NCI-H1092 treated with DMSO at 0.1 percent for 48 hours (cell line): ENCODE measurements at places on chromosomes 7 and 10.
A peak's percentile ranks its signal among the peaks of the same experiment; 100 is the strongest.

- DNase-seq: no peak
These were observed 132.6 kb downstream of the CUL2 start for GRCh38 chr10:34957531-34957930.

GRCh38 chr10:35641676-35642034 is 441 bp downstream of the FZD8 start:
- DNase-seq: peak; percentile 2

DNA sequence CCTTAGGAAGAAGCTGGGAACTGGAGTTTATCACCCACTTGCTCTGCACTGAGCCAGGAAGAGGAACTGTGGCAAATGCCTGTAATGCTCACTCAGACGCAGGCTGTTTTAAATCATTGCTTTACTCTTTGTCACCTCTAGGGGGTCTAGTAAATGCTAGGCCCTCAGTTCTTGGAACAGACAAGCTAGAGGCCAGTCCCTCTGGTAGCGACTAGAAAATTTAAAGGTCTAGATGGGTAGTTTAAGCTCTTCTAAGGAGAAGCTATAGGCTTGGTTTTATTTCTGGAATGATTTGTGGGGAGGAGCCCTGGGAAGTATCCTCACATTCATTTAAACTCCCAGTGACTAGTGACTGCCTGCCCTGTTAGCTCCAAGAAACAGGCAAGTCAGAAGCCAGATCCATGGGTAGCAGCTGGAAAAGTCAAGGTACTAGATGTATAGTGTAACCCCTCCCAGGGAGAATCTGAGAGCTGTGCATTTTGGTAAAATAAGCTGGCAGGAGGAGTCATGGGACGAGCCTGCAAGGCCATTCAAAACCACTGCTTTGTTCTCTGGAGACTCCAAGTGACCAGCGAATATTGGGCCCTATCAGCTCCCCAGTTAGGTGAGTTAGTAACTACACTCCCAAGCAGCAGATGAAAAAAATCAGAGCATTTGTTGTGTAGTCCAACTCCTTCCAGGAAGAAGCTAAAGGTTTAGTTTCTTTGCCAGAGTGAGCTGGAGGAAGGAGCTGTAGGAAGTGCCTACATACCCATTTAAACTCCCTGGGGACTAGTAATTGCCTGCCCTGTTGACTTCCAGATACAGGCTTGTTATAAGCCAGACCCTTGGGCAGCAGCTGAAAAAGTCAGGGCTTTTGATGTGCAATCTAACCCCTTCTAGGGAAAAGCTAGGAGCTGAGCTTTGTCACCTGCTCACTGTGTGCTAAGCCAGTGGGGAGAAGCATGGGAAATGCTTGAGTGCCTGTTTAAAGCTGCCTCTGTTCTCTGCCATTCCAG is 68.9 kb downstream of the DYNC1I1 start:
- DNase-seq: peak; percentile 11

GRCh38 chr10:38146579-38147333 is 52.6 kb downstream of the ZNF37A start:
- no peak for DNase-seq

GRCh38 chr10:51251110-51251509 is 176.8 kb downstream of the PRKG1 start:
- no peak for DNase-seq

DNA sequence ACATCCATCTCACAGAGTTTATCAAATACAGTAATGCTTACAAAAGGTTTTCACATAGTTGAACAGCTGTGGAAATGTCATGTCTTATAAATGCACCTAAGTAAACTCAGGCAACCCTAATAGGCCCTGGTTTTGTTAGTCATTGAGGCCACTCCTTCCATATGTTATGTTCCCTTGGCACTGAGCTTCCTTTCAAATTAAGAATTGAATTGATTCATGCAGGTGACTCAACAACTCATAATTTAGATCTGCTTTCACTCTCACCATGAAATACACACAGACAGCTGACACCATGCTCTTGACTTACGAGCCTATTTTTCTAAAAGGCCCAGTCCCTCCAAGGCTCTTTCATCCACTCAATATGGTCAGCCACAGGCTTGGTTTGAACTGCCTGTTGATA is 476.9 kb downstream of the KCNMA1 start:
- DNase-seq: peak; percentile 90

DNA sequence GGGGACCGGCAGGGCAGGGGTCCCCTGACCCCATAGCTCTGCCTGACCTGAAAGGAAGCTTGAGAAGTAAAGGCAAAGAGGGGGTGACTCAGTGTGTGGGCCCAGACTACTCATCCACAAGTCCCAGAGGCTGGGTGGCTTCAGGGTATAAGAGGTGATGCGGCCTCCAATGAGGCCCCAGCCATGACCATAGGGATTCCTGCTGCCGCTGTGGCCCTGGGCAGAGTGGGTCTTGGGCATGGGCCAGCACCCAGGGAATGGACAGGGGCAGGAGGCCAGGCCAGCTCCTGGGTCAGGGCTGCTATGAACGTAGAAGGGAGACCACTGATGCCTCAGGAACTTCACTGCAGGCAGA is 64.4 kb upstream of the EBF3 start:
- DNase-seq: no peak

DNA sequence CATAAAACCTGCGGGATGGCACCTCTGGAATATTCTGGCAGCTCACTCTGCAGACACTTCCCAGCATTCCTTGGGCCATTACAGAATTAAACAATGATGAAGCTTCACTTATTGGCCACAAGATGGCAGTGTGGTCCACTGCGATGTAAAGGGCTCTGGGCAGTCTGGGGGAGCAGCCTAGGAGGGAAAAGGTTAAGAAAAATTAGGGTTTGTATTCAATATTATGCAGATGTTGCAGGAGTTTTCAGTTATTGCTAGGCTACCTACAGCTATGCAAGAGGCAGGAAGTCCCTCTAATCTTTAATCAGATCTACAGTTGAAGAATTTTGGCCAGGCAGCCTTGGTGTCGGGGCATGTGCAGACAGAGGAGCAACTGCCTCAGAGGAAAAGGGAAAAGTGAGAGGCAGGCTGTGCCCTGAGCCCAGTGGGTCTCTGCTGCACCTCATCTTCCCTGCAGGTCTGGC is 233.2 kb upstream of the PRSS1 start:
- peak; percentile 46 for DNase-seq

GRCh38 chr7:20597339-20597738 is 18.1 kb upstream of the ABCB5 start:
- DNase-seq: no peak

DNA sequence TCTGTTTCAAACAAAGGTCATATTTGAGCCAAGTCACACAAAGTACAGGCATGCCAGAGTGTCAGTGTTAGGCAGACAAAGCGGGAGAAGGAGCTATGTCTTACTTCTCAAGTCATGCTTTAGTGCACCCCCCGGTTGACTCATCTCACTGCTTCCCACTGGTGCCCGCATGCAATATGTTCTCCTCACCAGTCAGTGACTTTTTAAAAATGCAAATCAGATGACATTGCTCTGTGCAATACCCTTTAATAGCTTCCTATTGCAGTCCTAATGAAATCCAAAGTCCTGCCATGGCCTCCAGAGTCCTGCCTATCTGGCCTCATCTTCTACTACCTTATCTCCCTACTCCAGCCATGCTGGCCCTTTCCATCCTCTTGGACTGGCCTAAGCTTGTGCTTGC is 429.1 kb downstream of the ACTR3B start:
- DNase-seq: no peak

- DNase-seq: no peak
These were observed 35.3 kb downstream of the SAMD8 start for GRCh38 chr10:75146780-75147179.

DNA sequence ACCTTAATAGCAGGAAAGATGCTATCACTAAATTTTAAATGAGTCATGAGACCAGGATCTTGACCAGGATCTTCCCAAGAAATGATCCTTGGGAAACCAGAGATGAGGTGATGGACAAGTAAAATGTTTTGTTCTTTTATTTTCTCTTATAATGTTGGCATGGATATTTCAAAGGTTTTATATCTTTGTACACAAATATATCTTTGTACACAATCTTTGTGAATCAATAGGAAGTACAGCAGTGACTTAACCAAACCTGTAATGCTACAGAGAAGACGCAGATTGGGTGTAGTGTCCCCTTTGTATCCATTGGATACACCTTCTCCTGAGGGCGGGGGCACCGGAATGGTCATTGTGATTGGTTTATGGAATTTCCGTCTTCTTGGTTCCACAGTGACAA is 180.1 kb upstream of the CCDC6 start:
- DNase-seq: no peak

- DNase-seq: no peak
These were observed 98.6 kb downstream of the ELMO1 start for GRCh38 chr7:37349979-37350590.

DNA sequence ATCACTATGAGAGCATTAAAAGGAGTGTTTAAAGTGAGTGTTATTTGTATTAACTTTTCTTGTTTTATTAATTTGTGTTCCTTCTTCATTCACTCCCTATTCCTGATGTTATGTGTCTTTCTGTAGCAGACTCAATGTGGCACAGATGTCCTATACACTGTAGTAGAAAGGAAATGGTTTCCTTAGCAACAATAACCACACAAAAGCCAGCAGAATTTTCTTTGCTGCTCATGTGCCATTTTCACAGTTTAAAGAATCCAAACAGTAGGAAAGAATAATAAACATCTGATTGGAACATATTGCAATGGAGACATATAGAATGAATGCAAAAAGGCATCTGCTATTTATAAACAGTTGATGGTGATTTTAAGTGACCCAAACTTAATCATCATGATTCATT is 763.6 kb downstream of the PHTF2 start:
- DNase-seq: no peak

- DNase-seq: no peak
These were observed 88.6 kb downstream of the USP6NL start for GRCh38 chr10:11522821-11523245.

GRCh38 chr10:95832216-95833041 is 75.3 kb upstream of the CC2D2B start:
- no peak for DNase-seq

DNA sequence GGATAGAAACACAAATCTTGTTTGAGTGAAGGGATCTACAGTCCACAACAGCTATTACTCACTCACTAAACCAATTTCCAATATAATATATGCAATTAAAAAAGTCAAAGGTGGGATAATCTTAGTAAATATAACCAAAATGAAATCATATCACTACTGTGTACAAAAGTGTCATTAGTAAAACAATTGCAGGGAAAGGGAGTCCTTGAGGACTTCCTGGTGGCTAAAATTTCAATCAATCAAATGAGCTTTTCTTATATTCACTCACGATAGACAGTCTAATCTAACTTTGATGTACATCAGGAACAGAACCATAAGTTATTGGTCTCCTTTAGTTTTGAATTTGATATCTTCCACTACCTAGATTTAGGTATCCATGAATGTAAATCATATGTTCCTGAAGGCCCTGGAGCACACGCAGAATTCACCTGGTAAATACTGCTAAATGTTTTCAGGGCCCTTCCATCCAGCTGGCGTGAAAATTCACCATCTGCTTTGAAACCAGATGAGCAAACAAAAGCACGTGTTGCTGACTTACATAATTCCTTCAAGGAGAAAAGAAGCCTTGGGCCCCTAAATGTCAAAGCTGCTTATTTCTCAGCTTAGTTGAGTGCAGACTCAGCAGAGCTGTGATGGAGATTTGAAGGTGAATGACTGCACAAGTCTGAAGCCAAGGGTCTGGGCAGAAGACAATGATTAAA is 159.3 kb upstream of the TMEM196 start:
- DNase-seq: peak; percentile 26

GRCh38 chr7:36277249-36277542 is 112.5 kb upstream of the ANLN start:
- no peak for DNase-seq

GRCh38 chr7:73768641-73769480 is 1.2 kb downstream of the CLDN3 start:
- DNase-seq: no peak

GRCh38 chr10:100878291-100878910 is 34.4 kb upstream of the SLF2 start:
- DNase-seq: peak; percentile 31

DNA sequence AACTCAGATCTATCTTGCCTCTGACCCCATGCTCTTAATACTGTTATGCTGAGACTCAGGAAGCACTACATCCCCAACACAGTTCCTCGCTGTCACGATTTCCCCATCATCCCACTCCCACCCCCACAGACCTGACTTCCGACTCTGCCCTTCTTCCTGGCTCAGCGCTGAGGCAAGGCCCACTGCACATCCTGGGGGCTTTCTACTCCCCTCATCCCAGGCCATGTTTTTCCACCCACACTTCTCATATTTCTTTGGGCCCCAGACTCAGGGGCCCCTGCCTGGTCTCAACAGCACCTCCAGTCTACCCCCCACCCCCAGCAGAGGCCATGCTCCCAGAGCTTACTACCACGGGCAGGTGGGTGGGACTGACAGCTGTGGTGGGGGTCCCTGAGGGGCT is 7.7 kb upstream of the NDST2 start:
- DNase-seq: no peak

DNA sequence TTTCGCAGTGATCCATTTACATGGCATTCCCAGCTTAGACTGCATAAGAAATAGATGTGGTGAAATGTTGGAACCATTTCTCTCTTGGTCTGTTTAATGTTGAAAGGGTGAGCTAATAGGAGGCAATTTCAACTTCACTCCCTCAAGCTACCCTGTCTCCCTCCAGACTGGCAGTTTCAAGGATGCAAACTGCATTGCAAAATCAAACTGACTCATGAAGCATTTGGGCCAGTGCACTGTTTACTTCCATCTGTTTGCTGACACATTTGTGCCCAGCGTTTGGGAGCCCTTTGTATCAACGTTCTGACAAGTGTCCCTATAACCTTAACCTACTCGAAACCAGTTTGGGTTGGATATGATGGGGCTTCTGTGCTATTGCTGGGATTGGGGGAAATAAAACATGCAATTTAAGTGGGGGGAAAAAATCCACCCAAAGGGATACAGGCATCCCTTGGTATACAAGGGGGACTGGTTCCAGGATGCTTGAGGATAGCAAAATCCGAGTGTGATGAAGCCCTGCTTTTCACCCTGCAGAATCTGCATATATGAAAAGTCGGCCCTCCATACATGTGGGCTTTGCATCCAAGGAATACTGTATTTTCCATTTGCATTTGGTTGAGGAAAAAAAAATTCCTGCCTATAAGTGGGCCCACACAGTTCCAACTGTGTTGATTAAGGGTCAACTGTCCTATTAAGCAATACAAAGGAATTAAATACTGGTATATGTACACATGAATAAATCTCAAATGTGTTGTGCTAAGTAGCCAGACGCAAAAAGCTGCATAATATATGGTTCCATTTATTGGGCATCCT is 15.6 kb downstream of the RHEB start:
- no peak for DNase-seq

- DNase-seq: no peak
These were observed 169.6 kb downstream of the VTI1A start for GRCh38 chr10:112616647-112617046.

DNA sequence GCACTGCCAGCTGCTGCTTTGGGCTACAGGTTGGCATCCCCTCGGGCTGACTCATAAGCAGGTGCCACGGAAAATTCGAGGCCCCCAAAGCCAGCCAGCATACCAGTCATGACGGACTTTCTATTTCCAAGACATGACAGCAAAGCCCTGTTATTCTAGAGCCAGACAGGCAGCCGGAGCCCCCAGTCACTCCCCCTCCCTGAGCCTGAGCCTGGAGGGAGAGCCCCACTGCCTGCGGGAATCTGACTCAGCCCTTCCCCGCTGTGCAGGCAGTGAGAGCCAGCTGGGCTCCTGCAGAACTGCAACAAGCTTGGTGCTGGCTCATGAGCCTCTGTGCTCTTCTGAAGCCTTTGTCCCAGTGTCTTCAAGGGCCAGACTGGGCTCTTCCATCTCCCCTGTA is 15.8 kb downstream of the BTBD16 start:
- no peak for DNase-seq
